H7 (cell line): ENCODE measurements at places on chromosomes 1 and 21.

- DNase-seq, result no peak
Observed at GRCh38 chr1:234243521-234244260, 129.6 kb upstream of the COA6 start.

DNA sequence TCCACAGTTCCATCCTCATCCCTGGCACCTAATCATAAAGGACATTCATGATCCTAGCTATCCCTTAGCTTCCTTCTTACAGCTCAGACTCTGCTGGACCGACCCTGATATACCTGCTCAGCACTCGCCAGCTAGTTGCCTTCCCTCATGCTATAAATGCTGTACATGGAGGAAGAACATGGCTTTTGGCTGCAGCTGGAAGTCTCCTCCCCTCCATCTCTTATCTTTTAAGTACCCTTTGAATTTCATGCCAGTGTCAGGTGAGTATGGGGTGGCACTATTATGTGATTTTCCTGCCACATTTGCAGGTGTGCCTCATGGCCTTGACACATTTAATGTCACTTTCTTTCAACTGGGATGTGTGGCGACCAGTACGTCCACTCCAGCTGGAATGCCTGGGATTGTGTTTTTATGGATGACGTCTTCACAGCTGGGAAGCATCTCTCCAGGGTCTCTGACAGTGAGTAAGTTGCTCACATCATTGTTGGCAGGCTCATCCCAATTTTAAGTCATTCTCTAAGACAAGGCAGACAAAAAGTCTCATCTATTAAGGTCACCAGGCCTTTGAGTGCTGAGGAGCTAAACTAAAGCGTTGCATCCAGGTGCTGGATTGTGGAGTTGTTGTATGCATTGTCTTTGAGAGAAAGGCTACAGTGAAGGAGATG, 43.4 kb downstream of the RUNX1 start:
- DNase-seq, result no peak

DNA sequence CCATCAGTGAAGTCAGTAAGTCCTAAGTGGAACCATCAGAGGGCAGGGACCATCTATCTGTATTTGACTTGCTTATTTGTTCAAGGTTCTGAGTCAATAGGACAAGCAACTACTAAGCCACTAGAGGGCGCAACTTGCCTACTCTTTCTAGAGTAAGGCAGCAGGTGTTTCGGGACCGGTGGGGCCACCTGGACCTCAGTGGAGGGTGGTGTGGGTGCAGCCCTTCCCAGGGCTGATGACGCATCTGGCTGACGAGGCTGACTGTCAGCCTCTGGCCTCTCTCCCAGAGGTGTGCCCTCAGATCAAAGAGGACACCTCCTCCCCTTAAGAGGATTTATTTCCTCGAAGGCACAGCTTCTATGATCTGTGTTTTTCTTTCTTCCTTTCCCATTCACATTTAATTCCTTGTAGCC, 6.6 kb downstream of the CBR3 start:
- DNase-seq, result peak; percentile 83

DNA sequence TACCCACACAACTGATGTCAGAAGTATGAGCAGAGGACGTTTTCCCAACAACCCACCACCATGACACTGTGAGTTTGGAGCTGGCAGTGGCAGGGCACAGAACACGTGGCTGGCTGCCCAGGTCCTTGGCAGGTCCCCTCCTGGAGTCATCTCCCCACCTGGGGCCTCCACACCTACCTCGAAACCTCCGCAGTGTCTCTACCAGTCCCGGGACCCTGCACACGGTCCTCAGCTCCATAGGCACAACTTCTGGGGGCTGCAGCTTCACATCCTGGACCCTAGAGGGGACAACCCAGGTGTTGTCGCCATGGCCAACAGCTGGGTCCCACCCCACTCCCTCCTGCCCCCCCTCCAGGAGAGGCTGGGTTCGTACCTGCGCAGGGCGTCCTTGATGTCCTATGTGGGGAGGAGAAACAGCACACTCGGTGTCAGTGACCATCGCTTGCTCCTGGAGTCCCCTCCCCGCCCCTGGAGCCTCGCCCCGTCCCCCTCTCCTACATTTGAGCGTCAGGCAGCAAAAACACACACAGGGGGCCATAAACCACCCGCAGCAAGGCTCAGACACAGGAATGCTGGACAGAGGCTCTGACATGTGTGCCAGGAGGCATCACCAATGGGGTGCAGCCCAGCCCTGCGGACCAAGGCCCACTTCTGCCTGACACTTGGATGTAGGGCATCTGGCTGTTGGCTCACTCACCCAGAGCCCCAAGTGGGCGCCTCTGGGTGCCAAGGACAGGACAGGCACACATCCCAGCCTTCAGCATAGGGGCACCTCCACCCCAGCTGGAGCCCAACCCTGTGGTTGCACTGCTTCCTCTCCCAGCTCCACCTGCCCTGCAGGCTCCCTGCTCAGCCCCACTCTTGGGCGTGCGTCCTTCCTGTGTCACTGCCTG, 9.6 kb downstream of the TRIM11 start:
- peak; percentile 32 for DNase-seq

- DNase-seq, result no peak
Observed at GRCh38 chr1:107993920-107994319, 28.9 kb upstream of the VAV3 start.

GRCh38 chr21:40291560-40291959, 424.3 kb downstream of the PCP4 start:
- peak; percentile 12 for DNase-seq
